ENCODE measurements at places on chromosomes 12 and 14.

DNA sequence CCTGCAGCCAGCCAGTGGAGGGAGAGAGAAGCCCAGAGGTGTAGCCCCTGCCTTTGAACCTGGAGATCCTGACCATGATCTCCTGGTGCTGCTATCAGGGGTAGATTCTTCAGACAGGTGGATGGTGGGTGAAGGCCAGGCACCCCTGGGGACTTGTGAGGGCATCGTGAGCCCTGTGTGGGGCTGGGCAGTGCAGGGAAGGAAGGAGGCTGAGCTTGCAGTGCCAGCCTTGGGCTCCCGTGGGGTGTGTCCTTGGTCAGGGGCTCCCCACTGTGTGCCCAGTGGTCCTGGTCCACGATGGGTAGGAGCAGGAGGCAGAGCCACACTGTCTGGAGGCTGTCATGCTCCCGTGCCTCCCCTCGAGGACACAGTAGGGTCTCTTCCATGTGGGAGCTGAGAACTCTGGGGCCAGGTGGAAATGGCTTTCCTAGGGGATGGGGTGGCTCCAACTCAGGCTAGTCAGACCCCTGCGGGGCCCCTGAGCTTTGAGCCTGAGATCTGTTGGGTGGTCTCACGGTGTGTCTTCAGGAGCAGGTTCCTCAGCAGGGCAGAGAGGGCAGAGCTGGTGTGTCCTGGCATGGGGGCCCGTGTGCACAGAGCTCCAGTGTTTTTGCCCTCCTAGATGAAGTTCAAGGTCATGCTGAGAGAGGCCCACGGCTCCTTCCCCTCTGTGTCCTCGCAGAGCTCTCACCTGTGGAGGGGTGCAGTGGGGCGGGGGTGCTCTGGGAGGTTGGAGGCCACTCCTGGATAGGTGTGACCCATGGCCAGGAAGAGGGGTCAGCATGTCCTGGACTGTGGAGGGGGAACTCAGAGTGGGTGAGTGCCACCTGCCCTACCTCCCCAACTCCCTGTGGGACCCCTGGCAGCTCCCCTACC, 25.0 kb downstream of the RTL1 start:
- DNase-seq, result no peak

DNA sequence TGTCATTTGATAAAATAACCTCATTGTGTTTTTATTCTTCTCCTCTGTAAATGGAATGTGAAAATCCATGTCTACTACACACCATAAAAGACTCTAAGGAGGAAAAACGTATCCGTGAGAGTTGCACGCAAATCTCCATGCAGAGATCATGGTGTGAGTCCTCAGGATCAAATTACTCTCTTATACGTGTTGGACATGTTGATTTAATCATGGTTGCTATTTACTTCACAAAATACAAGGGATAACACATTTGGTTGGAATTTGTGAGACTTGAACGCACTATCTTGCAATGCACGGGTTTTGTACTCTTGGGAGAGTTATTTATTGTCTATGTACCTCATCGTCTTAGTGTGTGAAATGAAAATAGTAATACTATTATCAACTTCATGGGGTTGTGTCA, 128.0 kb upstream of the RASSF8 start:
- no peak for DNase-seq

DNA sequence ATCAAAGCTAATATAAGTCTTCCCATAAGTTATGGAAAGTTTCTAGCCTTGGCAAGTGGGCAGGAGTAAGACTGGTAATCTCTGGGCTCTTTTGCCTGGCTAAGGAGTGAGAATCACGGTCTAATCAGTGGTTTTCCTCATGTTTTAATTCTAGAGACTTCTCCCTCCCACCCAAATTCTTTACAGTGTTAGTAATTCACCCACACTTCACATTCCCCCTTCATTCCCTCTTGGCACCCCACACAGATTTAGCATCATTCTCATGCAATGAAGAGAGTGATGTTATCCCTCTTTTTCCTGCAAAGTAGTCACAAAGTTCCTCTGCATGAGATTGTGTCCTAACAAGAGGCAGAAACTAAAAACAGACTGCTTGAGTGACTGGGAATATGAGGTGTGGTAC, 28.6 kb upstream of the CACNA2D4 start:
- DNase-seq, result no peak

- no peak for DNase-seq
These were observed 50.6 kb downstream of the LRCOL1 start for GRCh38 chr12:132559652-132560363.

Measured in stimulated activated CD8-positive, alpha-beta memory T cell treated with anti-CD3 and anti-CD28 coated beads, Interleukin-2, amount 100 ng/mL, for 1 hour (primary cell).